ENCODE measurements at places on chromosomes 6 and 20. TPM values are rescaled to one million over a fixed set of nuclear protein-coding genes. Genes with fewer than 3 reads are reported as not detected.

Gene NQO2
- 17.5 TPM for total RNA-seq

Gene PLCB1
- 0.24 TPM for total RNA-seq

Gene CD109
- 95.9 TPM for total RNA-seq

Gene MGME1
- total RNA-seq = 5.1 TPM

Gene STMND1
- not detected for total RNA-seq

Gene CEP85L
- 9.9 TPM for total RNA-seq

Gene ADGB
- total RNA-seq = not detected

Gene JAG1
- 205 TPM for total RNA-seq

Gene TNF
- total RNA-seq = 4.3 TPM

Gene IL17F
- not detected for total RNA-seq

Gene HNF4A
- total RNA-seq = under 0.01 TPM

Gene LPA
- total RNA-seq = 0.24 TPM

Gene NHLRC1
- total RNA-seq = 2.3 TPM

Gene ACTL10
- total RNA-seq = 2.7 TPM

Gene LAMA4
- 1.4 TPM for total RNA-seq

Gene PCK1
- not detected for total RNA-seq

Gene BHLHE23
- total RNA-seq = not detected

Gene PGC
- total RNA-seq = not detected

Gene ZNFX1
- 28.2 TPM for total RNA-seq

Gene RAET1G
- 41.3 TPM for total RNA-seq

Gene TBXT
- total RNA-seq = not detected

Gene SLCO4A1
- total RNA-seq = 1.1 TPM
